ENCODE measurements at places on chromosomes 5 and 9. TPM values are rescaled to one million over a fixed set of nuclear protein-coding genes. Genes with fewer than 3 reads are reported as not detected.

The CCDC171 gene
- 0.22 TPM for polyA plus RNA-seq

The BSPRY gene
- 2.6 TPM for polyA plus RNA-seq

The IL3 gene
- polyA plus RNA-seq: not detected

The NRARP gene
- 3.8 TPM for polyA plus RNA-seq

The PTGR1 gene
- polyA plus RNA-seq: 58.4 TPM

The LTC4S gene
- 13.2 TPM for polyA plus RNA-seq

The PCDHB11 gene
- 1.4 TPM for polyA plus RNA-seq

The PCDHGB5 gene
- polyA plus RNA-seq: 3.1 TPM

The SLC27A6 gene
- polyA plus RNA-seq: 0.43 TPM

The DNAH5 gene
- 0.06 TPM for polyA plus RNA-seq

The FAM151B gene
- polyA plus RNA-seq: 1.1 TPM

The CCNJL gene
- polyA plus RNA-seq: 1.3 TPM

The NAA35 gene
- 4.7 TPM for polyA plus RNA-seq

The POU5F2 gene
- not detected for polyA plus RNA-seq

The GFPT2 gene
- polyA plus RNA-seq: 149 TPM

The KCNV2 gene
- not detected for polyA plus RNA-seq

The TMOD1 gene
- 12.1 TPM for polyA plus RNA-seq

The FOXI1 gene
- 0.24 TPM for polyA plus RNA-seq

The PTPA gene
- polyA plus RNA-seq: 43.6 TPM

The REXO4 gene
- 14.1 TPM for polyA plus RNA-seq

The AFAP1L1 gene
- 4.1 TPM for polyA plus RNA-seq

The MAT2B gene
- polyA plus RNA-seq: 16.9 TPM

The THBS4 gene
- polyA plus RNA-seq: 5.3 TPM

The CRHBP gene
- 2.7 TPM for polyA plus RNA-seq

The CYLC2 gene
- not detected for polyA plus RNA-seq

The NAIP gene
- polyA plus RNA-seq: 12.6 TPM

The TLN1 gene
- 310 TPM for polyA plus RNA-seq

The TICAM2 gene
- 1.8 TPM for polyA plus RNA-seq

The DOCK8 gene
- 6.9 TPM for polyA plus RNA-seq

The S1PR3 gene
- polyA plus RNA-seq: 2.4 TPM

The GABRB2 gene
- polyA plus RNA-seq: 0.06 TPM

The SHB gene
- polyA plus RNA-seq: 18.9 TPM

The PDGFRB gene
- polyA plus RNA-seq: 102 TPM

The PCDHGB7 gene
- 2.3 TPM for polyA plus RNA-seq

The IL31RA gene
- not detected for polyA plus RNA-seq

The ZNF474 gene
- 0.34 TPM for polyA plus RNA-seq

The TERT gene
- polyA plus RNA-seq: 0.02 TPM

The SLC4A9 gene
- polyA plus RNA-seq: 0.12 TPM

The OCLN gene
- 1.5 TPM for polyA plus RNA-seq

The PSD2 gene
- polyA plus RNA-seq: 0.09 TPM

Data from adipose tissue (tissue), 3 donors.